ENCODE measurements at places on chromosomes 6 and 20.

- no peak for DNase-seq
These were observed 14.7 kb upstream of the RCAN2 start for GRCh38 chr6:46505693-46506512.

GRCh38 chr6:11370191-11371018 lies 137.9 kb upstream of the NEDD9 start:
- DNase-seq: no peak

GRCh38 chr20:4131911-4132310 lies 116.6 kb upstream of the RNF24 start:
- no peak for DNase-seq

DNA sequence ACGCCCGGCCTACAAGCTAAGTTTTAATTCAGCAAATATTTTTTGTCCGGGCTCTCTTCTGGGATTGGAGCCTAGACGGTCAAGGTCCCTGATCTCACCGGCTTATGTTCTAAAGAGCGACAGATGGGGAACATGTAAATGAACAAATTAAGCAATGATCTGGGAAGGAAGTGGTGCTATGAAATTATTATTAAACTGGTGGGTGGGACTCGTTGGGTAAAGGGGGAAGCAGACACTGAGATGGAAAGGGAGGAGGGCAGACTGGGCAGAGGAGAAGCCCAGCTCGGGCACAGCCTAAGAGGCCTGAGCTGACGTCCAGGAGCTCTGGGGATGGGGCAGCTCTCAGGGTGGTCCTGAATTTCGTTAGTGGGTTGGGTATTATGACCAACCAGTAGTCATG lies 81.8 kb upstream of the AGPAT4 start:
- DNase-seq: no peak
